NCI-H2171 treated with DMSO at 0.1 percent for 48 hours (cell line): ENCODE measurements at places on chromosomes 2 and 18.

DNA sequence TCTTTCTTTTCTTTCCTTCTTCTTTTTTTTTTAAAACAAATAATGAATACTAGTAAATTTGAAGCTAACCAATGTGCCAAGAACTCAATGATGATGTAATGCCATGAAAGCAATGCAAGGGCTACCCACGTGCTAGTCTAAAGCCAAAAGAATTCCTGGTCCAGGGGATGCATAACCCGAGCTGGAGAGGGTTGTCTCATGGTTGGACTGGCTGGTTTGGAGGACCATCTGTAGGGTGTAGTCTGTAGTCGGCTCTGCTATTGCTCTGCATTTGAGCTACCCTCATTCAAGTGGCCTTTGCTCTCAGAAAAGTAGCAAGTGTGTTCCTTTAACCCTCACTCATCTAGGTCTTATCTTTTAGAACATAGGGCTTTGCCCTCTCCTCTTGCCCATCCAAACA, 469.6 kb upstream of the CELF4 start:
- DNase-seq = no peak

GRCh38 chr2:220163486-220163885, 536.1 kb downstream of the SLC4A3 start:
- DNase-seq = no peak

DNA sequence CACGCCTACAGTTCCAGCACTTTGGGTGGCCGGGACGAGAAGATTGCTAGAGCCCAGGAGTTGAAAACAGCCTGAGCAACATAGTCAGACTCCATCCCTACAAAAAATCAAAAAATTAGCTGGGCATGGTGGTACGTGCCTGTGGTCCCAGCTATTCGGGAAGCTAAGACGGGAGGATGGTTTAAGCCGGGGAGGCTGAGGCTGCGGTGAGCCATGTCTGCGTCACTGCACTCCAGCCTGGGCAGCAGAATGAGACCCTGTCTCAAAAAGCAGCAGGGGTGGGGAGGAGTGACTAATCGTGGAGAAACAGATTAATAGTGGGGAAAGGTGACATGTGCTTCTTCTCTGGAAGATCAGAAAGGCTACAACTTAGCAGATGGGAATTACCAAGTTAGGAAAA, 58.1 kb upstream of the GPC1 start:
- DNase-seq = no peak

DNA sequence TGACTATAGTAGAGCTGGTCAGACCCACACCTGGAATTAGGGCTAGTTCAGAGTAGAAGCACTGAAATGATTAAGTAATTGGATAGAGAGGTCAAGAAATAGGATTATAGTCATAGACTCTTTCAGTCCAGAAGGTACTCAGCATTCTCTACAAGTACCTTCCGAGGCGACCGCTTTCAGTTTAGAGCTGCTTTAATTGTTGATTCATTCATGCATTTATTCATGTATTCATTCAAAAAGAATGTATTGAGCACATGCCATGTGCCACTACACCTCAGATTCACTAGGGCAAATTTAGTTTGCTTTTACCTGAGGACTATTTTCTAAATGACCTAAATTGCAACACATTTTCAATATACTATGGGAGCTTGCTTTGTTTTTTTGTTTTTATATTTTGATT, 48.7 kb downstream of the CRIM1 start:
- no peak for DNase-seq

GRCh38 chr18:58670404-58671110, 708 bp upstream of the MALT1 start:
- DNase-seq = no peak

- no peak for DNase-seq
Observed at GRCh38 chr2:217941886-217942728, 60.7 kb downstream of the TNS1 start.

DNA sequence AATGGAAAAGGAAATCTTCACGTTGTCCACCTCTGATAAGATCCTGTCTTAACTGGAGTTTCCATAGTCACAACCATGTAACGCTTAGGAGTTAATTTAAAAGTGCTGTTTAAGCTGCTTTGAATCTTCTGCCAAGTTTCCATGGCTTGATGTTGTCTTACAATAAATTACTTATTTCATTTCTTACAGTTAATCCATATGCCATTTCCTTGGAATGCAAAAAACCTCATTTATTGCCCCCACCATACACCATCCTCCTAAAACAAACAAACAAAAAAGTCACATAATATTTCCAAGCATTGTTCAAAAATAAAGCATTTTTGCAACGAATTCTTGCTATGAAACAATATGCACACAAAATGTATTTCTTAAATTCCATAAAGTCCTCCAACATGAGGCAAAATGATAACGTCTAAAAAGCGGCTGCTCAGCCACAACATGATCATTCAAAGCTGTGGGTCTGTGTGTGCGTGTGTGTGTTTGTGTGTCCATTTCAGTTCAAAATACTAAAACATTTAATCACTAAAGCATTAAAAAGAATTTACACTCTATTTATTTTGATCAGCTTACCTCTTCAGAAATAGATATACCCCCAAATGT, 46.8 kb upstream of the PXDN start:
- DNase-seq = no peak

GRCh38 chr2:190653931-190654330, 5.0 kb downstream of the NAB1 start:
- no peak for DNase-seq

DNA sequence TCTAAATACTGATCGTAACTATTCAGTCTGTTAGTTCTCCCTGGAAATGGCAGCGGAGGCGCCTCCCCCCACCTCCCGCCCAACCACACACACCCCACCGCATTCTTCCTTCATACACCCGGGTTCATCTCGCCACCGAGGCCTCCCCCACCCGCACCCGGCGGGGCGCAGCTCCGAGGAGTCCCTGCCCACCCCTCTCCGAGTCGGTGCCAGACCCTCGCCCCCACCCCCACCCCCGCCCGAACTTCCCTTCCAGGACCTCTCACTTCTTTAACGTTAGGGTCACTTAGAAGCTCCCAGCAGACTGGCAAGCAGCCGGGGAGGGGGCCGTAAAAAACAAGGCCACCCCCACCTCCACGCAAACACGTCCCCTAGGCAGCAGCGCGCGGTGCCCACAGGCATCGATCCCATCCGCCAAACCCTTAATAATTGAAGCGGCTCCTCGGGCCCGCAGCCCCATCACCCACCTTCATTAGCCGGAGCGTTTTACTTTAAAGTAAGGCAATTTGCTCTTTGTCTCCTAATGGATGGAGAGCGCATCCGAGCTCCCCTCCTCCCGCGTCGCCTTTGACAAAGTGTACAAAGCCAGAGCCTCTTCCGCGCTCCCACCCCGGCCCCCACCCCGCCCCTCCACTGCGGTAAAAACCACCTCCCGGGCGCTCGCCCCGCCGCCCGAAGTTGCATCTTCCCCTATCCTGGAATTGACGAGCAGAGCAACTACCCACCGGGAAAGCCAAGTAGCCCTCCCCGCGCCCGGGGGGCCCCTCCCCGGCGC, 624 bp downstream of the ZNF516 start:
- peak; percentile 44 for DNase-seq

DNA sequence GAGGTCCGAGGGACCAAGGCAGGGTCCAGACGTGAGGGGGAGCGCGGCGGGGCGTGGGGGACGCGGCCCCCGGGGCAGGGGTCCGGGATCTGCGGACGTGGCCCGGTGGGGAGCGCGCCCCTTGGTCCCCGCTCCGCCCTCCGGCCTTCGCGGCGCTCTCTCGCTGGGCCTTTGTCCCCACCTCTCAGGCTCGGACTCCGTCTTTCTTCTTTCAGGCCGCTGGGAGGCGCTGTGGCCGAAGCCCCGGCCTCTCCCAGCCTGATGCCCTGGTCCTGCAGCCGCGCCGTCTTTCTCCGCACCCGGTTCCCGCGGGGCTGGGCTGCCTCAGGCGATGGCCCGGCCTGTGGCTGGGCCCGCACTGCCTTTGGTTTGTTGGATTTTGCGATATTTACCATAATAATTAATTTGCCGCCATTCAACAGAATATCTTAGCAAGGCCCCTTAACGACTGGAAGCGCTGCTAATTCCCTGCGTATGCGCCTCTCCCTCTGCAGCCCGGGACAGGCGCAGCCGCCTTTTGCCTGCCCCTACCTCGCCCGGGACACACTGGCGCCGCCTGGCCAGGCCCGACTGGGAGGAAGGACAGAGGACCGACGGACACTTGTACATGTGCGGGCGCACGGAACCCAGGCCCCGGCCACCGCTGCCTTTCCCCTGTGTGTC, 10.8 kb downstream of the SIX3 start:
- DNase-seq = peak; percentile 57

- DNase-seq = no peak
Observed at GRCh38 chr18:43917520-43917919, 640.2 kb upstream of the SYT4 start.
